ENCODE measurements at places on chromosomes 11 and 22.
A peak's percentile ranks its signal among the peaks of the same experiment; 100 is the strongest.

GRCh38 chr11:11420191-11420898 lies 67.3 kb upstream of the CSNK2A3 start:
- no peak for DNase-seq

DNA sequence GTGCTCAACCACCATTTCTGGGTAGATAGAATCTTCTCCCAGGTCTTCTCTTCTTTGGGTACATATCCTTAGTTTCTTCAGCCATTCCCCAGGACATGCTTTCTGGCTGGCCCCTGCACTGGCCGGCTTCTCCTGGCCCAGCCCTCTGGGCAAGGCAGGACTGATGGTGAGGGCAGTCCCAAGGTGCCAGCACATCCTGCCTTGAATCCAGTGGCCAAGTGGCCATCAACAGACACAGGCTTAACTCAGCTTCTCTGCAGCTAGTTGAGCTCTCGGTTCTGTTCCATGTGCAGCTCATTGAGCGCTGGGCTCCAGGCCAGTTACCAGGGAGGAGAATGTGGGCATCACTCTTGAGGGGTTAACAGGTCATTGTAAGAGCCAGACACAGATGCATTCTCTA lies 17.6 kb downstream of the SMIM38 start:
- no peak for DNase-seq

DNA sequence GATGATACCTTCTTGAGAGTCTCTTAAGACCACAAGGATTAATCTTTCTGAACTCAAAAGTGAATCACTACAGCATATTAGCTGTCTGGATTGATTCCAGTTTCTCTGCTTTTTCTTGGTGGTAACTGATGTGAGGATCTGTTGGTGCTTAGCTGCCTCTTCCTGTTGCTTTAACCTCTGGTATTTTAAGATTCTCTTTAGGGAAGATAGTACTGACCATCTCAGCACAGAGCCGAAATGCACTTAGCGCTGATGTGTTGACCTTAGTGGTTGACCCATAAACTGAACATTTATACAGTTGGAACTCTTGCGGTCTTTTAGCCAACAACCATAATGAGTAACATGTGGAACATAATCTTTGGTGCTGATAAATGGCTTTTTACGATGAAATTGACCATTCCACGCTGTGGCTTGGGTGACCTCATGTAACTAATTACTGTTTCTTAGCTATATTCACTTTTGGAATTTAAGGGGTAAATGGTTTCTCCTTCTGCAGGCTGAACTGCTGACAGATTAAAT lies 33.7 kb downstream of the APLP2 start:
- peak; percentile 76 for DNase-seq

- DNase-seq = peak; percentile 24
These were observed 9.2 kb upstream of the RBM14 start for GRCh38 chr11:66607126-66607834.

- no peak for DNase-seq
These were observed 36.8 kb upstream of the OR5P2 start for GRCh38 chr11:7833527-7833926.

DNA sequence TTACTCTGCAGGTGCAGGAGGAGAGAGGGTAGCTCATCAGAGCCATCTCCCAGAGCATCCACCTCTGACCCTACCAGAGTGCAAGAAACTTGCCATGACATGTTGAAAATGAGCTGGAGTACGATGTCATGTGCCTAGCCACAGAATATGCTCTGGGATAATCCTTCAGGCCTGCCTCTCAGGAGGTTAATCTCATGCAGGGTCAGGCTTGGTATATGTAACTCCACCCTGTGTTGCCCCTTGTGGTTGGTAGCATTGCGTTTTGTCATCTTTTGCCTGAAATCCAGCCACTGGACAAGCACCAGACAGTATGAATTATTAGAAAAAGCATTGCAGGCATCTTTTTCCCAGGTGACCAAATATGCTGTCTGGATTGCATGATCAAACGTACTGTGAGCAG lies 36.2 kb downstream of the CNTF start:
- DNase-seq = no peak

GRCh38 chr11:2515401-2516275 lies 70.8 kb downstream of the KCNQ1 start:
- DNase-seq = no peak

GRCh38 chr22:40939202-40939601 lies 12.0 kb upstream of the RBX1 start:
- no peak for DNase-seq

- no peak for DNase-seq
These were observed 1.6 kb downstream of the NPAT start for GRCh38 chr11:108220721-108221336.

DNA sequence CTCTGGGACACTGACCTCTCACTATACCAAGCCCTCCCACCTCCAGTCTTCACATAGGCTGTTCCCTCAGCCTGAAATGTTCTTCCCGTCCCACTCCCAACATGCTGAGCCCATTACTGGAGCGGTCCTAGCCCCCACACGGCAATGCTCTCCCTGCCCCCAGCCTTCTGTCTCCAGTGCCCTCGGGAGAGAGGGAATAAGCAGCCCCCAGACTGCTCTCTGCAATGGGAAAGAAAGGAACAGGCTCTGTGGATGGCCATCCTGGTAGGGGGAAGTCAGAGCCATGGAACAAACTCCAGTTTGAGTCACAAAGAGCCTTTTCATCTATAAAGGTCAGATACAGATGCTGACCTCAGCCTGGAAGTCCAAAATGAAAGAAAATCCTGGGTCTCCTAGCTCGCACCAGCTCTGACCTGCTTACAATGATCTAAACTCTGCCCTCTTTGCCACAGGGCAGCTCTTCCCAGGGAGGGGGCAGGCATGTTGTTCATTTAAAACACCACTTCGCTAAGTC lies 62.6 kb downstream of the FLRT1 start:
- DNase-seq = no peak

DNA sequence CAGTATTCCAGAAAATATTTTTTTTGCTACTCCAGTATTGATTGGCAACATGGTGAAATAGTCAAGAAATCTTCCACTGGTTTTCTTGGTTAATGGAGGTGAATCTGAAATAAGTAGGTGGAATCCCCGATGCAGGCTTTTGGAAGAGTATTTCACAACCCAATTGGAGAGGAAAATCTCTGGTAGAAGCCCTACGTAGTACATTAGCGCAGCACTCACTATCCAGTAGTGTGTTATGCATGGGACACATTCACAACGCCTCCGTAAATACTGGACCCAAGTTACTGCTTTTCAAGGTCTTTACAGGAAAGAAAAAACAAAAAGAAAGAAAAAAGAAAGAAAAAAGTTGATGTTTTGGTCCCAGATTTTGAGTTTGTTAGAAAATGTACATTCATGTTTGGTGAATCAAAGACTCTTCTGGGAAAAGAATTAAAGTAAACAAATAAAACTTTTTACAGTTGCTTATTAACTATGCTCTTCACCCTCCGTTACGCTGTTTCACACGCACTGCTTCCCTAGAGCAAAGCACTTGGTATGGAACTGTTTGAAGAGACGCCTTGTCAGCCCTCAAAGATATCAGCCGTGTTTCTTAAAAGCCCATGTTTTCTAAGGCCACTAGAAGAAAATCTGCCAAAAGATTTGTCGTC lies 170.4 kb upstream of the CTSC start:
- DNase-seq = no peak

DNA sequence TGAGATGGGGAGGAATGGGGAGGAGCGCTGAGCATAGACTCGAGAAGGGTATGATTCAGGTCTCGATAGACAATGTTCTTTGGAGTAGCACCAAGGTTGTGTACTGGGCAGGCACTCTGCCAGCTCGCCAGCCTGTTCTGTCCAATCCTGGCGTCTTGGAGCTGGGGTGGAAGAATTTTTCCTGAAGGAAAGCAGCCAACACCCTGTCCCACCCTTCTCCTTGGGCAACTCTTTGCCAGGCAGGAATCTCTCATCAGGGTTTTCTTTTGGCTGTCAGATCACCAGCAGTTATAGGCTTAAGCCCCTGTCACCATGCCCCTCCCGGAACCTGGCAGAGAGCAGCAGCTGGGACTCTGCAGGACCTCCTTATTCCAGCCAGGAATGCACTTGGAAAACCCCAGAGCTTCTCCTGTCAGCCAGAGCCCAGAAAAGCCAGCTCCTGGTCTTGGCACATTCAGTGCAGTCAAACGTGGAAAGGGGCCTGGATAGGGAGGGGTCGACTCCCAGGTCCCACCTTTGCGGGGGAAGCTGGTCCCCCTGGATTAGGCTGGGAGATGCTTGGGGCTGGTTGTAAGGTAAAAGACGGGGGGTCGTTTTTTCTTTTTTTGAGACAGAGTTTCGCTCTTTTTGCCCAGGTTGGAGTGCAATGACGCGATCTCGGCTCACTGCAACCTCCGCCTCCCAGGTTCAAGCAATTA lies 14.4 kb upstream of the SPTBN2 start:
- no peak for DNase-seq

GRCh38 chr11:3162410-3163240 lies 2.5 kb downstream of the OSBPL5 start:
- DNase-seq = no peak

All from fibroblast of skin of left biceps (primary cell).